ENCODE measurements at places on chromosomes 11 and 22.

DNA sequence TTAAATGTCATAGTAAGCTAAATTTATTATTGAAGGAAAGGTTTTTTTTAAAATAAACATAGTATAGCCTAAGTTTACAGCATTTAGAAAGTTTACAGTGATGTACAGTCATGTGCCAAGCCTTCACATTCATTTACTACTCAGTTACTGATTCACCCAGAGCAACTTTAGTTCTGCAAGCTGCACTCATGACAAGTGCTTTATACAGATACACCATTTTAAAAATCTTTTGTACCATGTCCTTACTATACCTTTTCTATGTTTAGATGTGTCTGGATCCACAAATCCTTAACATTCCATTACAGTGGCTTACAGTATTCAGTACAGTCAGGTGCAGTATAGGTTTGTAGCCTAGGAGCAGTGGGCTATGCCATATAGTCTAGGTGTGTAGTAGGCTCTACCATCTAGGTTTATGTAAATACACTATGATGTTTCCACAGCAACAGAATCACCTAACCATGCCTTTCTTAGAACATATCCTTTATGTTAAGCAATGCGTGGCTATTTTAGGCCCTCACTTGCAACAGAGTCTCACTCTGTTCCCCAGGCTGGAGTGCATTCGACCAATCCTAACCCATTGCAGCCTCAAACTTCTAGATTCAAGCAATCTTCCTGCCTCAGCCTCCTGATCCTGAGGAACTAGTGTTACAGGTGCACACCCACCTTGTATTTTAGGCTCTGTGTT, 79.5 kb upstream of the SLC25A18 start:
- no peak for DNase-seq

- no peak for DNase-seq
Measured at GRCh38 chr11:83459798-83460197, 173.6 kb upstream of the CCDC90B start.

- DNase-seq = no peak
Measured at GRCh38 chr11:218815-219593, 11.5 kb downstream of the RIC8A start.

GRCh38 chr11:131481971-131482370, 111.6 kb downstream of the NTM start:
- DNase-seq = no peak

DNA sequence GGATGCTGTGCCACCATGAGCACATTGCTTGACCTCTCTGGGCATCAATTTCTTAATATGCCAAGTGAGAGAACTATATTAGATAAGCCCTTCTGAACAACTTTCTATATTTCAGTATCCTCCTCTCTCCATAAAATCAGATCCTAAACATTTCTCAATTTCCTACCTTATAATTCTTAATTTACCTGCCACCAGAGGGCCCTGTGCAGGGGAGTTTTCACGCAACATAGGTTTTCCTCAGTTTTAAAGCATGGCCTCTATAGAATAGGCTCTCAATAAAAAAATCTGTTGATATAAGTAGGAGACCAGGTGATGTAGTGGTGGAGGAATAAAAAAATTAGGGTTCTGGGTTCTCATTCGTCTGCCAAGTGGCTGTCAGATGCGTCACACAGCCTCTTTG, 83.7 kb upstream of the DBX1 start:
- DNase-seq = no peak

- DNase-seq = no peak
Measured at GRCh38 chr22:46815896-46816731, 53.7 kb downstream of the TBC1D22A start.

DNA sequence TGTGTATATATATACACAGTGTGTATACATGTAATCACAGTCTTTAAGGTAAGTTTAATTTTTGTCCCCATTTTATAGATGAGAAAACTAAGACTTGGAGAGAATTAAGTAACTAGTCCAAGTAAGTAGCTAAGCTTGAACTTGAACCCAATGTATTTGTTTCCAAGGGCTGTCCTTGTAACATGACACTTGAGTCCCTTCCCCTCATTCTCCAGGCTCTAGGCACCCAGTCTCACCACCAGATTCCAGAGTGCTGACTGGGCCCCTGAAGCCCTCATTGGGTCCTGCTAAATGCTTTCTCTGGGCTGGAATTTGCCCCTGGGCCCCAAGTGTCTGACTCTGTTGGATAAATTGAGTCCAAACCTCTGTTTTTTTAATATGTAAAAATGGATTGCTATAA, 45.5 kb downstream of the ADM start:
- no peak for DNase-seq

DNA sequence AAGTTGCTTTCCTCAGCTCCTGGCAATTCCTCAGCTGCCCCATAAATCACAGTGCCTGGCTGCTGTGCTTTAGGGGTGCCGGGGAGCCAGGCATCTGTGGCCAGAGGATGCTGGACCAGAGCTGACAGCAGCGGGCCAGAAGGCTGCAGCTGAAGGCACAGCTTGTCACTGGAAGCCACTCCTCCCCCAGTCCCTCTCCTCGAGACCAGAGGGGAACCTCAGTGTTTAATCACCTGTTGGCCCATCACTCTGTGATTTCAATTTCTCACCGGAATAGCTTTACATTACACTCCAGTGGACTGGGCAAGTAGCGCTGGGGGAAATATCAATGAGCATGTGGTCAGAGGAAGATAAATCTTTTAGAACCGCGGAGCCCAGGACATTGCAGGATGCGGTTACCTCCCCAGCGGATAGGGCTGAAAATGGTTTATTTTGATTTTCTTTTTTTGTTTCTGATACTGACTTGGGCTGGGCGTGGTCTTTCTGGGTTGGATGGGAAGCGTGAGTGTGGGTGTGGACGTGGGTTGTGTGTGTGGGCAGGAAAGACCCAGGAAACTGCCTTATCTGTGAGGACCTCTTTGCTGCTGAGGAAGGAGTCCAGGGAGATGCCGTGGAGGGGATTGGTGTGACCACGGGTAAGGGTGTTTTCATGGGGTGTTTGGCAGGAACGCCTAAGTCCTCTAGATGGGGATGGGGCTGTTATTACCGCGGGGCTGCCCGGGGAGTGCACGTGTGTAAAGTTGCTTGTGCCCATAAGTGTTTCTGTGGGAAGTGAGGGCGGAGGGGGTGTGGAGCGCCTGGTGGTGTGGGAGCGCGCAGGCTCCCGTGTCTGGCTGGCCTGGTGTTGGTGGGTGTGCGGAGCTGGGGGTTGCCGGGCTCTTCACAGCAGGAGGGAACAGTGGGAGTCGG, 4.0 kb downstream of the DAGLA start:
- DNase-seq = no peak

DNA sequence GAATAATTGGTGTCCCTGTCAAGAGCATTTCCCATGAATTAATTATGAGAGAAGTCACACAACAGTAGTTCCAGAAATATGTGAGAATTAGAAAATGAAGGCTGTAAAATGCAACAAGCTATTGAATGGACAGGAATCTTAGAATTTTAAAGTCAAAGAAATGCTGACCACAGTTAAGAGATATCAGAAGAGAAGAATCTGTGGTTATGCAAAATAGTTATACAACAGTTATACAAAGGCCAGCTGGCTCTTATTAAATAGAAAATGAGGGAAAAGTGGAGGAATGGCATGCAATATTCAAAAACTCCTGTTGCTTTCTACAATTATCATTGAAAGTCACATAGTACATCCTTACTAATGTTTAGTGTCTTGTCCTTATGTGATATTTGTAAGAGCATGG, 27.4 kb downstream of the CASP12 start:
- DNase-seq = no peak

- DNase-seq = no peak
Measured at GRCh38 chr22:23922921-23923320, 28.7 kb downstream of the MIF start.

DNA sequence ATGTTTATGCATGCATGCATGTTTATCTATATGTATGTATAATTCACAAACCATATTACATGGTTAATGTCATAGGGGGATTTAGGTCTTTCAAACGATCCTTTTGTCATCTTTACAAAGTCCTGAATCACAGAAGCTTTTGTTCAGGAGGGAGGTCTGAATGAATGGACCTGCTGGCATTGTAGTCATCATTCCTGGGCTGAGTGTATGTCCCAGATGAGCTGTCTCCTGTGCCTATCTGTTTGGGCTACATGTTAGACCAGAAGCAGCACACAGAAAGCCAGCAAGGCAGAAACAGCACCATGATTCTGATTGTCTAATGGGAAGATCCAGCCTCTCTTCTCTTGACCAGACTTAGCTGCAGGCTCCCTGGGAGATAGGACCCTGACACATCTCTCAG, 69.5 kb downstream of the ADM start:
- no peak for DNase-seq

GRCh38 chr11:32436751-32437494, 1.6 kb upstream of the WT1 start:
- no peak for DNase-seq

- DNase-seq = no peak
Measured at GRCh38 chr11:94964934-94965333, 8.4 kb downstream of the CWC15 start.

DNA sequence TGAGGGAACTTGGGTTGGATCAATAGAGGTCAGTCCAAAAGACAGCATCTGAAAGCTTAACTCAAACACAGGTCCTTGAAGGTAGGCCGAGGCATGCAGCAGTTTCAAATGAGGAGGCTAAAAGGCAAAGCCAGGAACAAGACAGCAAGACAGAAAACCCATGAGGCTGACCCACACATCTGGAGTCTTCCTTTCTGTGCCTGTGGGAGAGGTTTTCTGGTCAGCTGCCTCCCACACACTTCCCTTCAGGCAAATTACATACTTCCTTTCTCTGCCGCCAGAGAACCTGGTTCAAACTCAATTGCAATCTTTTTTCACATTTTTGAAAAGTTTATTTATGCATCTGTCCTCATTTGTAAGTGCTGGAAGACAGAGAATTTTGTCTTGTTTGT, 29.8 kb upstream of the CRTAM start:
- no peak for DNase-seq

GRCh38 chr11:34633990-34634693, 13.2 kb downstream of the EHF start:
- no peak for DNase-seq

DNA sequence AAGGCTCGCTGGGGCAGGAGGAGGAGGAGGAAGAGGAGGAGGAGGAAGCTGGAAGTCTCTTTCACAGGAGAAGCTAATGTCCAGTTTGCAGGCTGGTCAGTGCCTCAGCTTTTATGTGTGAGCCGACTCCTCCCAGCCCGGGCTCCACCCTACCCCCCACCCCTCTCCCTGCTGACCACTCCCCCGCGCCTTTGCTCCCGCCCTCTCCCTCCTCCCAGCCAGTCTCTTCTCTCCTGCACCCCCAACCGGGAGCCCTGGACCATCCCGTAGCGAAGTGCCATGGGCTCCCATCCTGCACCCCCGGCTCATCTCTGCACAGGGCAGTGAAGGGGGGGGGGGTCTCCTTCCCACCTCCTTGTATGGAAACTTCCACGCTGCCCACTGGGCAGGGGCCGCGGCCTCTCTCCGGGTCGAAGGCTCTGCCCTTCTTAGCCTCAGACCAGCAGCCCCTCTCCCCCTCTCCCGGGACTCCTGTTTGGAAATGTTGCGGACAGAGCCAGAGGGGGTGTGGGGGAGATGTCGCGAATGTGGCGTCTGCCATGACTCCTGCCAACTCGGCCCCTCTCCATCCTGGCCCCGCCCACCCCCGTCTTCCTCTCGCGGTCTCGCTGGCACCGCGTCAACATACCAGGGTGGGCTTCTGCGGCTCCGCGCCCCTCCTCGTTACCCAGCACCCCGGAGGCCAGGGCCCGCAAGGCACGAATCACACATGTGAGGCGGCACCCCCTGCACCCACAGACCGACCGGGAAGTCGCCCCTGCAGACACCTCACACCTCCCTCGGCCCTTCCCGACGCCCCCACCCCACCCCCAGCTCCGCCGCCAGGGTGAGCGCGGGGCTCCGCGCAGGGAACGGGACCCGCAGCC, 1.8 kb downstream of the IGF2 start:
- DNase-seq = no peak

DNA sequence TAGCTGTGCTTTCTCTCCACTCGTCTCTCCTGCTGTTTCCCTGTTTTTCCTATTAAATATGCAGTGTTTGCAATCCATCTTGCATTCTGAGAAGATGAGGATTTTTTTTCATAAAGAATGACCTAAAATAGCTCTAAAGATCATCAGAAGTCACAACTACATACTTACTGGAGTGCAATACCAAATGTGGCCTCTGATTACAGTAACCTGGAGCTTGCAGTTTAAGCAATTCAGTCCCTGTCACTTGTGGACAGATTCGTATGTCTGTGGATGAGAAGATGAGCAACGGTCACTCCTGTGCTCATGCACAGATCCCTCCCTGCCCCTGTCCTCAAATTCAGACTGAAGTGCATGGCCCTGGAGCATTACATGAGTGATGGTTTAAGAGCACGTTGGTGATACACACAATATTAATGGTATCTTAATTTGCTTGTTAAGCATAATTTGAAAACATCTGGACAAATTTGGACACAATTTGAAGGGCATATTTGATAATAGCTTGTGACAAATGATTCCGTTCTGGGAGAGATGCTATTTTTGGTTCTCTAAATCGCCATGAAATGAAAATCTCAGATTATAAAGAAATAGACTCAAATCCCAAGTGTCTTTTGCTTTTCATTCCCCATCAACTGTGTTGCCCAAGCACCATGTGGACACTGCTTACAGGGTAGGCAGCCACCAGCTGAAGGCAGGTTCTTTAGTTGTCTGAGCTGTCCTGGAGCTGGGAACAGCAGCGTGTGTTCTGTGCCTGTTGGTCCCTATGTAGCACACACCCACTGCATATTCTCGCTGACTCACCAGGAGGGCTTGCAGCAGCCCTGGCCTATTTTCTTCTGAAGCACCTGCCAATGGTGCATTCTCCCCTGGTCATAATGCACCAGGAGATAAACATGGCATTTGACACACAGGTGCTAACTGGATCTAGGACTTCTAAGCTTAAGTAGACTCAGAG, 32.6 kb upstream of the PRAME start:
- DNase-seq = no peak

Data from AG04449 (cell line).